Activated B cell treated with CpG ODN at 0.5 μM for 24 hours (primary cell): ENCODE measurements at places on chromosomes 2 and 18. TPM values are rescaled to one million over a fixed set of nuclear protein-coding genes. Genes with fewer than 3 reads are reported as not detected.
A peak's percentile ranks its signal among the peaks of the same experiment; 100 is the strongest.

SERPINB7 gene
- total RNA-seq, result not detected in 2 replicates

- no peak for DNase-seq
Observed at GRCh38 chr2:151716721-151717120, 17.6 kb downstream of the NEB start.

TNFRSF11A gene
- 0.07 and 0.24 TPM in 2 replicates for total RNA-seq

GRCh38 chr2:119741868-119742267 is 17.9 kb upstream of the PTPN4 start:
- DNase-seq, result no peak

RFX8 gene
- total RNA-seq, result not detected in 2 replicates

GRCh38 chr2:227942021-227942420 is 70.6 kb downstream of the DAW1 start:
- DNase-seq, result no peak

DNA sequence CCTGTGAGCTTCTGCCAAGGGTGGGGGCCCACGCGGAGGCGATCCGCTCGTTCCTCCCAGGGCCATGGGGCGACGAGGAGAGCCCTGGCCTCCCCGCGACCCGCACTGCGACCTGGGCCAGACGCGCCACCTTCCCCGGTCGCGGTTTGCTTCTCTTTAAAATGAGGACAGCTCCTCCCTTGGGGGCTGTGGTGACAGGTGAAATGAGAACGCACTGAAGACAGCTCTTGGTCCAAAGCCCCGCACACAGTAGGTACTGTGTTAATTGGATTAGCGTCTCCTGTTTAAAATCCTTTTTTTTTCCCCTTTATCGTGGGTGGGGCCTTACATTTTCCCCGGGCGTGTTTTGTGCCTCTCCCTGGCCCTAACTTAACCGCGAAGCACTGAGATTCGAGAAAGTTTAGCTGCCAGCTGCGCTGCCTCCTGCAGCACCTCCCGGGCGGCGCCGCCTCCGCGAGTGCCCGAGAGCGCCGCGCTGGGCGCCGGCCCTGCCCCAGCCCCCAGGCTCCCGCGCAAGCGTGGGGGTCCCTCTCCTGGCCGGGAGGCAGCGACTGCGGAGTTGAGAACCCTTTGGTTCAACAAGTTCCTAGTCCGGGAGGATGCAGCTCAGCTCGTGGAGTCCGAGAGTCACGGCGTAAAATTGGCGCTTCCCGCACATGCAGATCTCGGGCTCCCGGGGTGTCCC is 1.1 kb downstream of the HPCAL1 start:
- DNase-seq, result peak; percentile 47

DNA sequence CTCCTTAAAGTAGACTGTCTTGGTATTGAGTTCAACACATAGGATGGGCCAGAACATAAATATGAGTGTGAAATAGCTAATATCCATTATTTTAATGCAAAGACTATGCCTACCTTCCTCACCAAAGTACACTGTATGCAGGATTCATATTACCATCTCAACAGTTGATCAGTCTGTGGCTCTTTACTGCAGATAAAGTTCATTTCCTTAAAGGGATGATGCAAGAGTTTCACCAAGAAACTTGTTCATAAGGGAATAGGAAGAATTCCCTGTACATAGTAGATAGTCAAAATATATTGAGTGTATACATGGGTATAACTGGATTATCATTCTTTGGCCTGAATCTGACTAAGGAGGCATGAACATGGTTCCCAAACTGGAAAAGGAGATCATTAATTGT is 35.0 kb downstream of the MARS2 start:
- DNase-seq, result no peak

OBSL1 gene
- not detected in 2 replicates for total RNA-seq

DNA sequence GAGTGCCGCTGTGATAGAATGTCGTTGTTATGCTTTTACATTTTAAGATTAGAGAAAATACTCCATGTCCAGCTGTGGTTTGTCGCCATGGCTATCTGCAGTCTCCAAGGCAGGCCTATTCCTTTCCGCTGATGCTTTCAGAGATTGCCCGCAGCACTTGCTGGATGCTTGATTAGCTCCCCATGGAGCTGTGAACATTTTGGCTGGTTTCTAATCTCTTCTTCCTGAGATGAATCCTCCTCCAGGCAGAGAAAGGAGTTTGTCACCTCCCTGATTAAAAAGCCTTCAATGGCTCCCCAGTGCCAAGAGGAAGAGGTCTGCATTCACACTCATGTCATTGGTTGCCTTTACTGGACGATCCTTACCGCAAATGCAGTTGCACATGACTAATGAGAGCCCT is 32.6 kb upstream of the LPIN1 start:
- no peak for DNase-seq

DNA sequence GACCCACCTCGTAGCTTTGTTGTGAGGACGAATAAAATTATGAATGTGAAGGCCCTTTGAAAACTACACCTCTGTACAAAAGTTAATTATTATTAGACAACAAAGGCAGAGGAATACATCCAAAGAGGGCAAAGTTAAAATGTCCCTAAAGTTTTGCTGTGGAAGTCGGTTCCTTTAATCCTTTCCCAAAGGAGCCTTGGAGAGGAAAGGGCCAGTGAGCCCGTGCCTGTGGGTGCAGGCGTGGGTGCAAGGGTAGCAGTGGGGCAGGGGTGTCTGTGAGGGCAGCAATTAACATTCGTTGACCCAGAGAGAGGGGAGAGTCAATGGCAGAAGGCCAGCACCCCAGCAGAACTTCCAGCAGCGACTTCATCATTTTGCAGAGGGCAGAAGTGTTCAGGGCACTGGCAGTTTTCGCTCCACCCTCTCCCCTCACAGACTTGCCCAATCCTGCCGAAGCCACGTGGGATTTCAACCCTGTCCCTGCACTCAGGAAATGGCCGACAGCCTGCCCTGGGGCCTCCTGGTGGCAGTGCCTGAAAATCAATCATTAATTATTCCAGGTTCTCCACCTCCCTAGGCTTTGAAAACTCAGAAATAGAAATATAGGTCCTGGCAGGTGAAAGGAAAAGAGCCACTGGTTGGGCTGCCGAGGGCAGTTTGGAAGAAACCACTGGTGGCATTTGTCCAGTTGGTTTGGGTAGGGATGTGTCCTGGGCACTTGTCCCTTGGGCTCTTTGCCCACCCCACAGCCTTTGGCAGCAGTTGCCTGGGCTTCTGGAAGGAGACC is 4.2 kb upstream of the PAX8 start:
- DNase-seq, result no peak

- no peak for DNase-seq
Observed at GRCh38 chr2:217017456-217018252, 157.8 kb upstream of the TNP1 start.

DNA sequence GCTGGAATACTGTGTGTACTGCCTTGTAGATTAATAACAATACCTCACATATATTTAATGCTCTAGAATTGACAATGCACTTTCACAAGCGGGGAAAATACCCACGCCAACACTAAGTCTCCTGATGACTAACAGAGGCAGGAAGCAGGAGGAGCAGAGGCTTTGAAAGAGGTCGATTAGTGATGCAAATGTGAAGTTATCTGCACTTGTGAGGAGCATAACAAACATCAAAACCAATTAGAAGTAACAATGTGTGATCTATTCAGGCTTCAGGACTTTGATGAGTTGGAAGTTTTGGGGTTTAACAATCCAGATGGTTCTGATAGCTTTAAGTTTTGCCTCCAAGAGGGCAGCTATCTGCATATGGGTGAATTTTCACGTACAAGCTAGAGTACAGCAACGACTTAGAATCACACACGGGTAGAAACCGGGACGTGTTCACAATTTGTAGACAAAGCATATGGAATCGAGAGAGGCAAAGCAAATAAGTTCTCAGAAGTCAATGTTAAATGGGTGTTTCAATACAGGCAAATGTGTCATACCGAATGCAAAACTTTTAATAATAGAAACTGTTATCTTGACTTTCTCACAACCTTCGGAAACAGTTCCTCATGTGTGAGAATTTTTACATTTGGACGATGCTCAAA is 114.5 kb downstream of the METTL8 start:
- DNase-seq, result no peak

ARHGAP28 gene
- not detected in 2 replicates for total RNA-seq

- no peak for DNase-seq
Observed at GRCh38 chr18:33231474-33232317, 208.8 kb downstream of the CCDC178 start.

GRCh38 chr2:179422037-179422643 is 157.5 kb upstream of the SESTD1 start:
- DNase-seq, result peak; percentile 19

CYP27C1 gene
- not detected in 2 replicates for total RNA-seq

DNA sequence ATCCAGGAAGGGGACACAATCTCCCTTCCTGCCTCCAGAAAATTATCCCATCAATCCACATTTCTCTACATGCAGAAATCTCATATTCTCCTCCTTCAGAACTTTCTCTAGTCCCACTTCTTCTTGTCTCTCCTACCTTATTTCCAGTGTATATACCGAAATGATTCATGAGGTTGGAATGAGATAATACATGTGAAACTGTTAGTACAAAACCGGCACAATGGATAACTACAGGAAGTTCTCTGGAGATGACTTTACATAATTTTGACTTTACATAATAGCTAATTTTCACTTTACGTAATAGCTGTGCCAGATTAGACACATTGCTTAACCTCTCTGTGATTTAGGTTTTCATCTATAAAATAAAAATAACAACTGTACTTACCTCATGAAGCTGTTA is 801.3 kb downstream of the ERBB4 start:
- DNase-seq, result no peak

LAPTM4A gene
- 47.2 and 48.8 TPM in 2 replicates for total RNA-seq

- no peak for DNase-seq
Observed at GRCh38 chr2:149420053-149420963, 89.9 kb downstream of the LYPD6 start.

NYAP2 gene
- total RNA-seq, result 0.07 TPM in 1 of 2 replicates, not detected in the other

- no peak for DNase-seq
Observed at GRCh38 chr2:45458909-45459563, 152.0 kb downstream of the SRBD1 start.

GRCh38 chr18:74407888-74408287 is 49.2 kb downstream of the DIPK1C start:
- no peak for DNase-seq

KIAA2012 gene
- not detected in 2 replicates for total RNA-seq

INHBB gene
- total RNA-seq, result not detected in 2 replicates

GRCh38 chr2:96546797-96547196 is 10.2 kb downstream of the ARID5A start:
- peak; percentile 7 for DNase-seq

FTCDNL1 gene
- total RNA-seq, result 1.4 and 1.5 TPM in 2 replicates

PCARE gene
- not detected in 2 replicates for total RNA-seq

DNA sequence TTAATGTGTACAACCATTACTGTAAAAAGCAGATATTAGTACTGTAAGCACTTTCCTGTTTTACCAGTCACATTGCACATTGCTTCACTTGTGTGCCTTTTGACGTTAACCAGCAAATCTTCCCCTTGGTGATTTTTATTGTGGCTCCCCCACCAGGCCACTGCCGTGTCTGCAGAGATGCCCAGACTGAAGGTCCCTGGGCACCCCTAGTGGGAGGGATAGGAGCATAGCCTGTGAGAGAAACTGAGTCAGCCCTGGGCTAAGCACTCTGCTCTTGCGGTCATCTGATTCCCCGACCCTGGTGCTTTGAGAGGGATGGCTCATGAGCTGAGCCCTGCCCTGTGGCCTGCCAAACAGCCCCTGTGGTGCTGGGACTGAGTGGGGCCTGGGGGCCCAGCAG is 73.4 kb downstream of the INPP4A start:
- no peak for DNase-seq

GRCh38 chr2:74524005-74524404 is 2.0 kb downstream of the DQX1 start:
- DNase-seq, result no peak

DNA sequence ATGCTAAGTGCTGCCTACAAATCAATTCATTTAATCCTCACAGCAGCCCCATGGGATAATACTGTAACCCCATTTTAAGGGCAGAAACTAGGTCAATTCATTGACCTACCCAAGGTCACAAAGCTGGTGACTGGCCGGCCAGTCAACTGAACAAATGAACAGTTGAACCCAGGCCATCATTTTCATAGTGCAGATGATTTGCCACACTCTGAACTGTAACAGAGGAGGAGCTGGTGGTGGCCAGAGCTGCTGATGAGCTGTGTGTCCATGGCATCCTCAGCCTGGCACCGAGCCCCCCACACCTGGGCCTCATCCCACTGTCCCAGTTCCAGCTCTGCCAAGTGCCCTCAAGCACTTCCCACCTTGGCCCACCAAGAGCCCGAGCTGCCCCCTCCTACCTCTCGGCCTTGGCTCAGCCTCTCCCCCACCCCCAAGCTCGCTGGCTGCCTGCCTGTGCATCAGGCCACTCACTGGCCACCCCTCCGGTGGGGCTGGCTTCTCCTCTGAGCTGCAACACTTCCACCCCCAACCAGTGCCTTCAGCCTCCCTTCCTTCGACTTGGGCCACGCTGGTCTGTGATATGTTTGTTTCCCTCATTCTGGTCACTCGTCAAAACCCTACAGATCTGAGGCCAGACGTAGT is 58.4 kb downstream of the ATOH8 start:
- DNase-seq, result no peak

DNA sequence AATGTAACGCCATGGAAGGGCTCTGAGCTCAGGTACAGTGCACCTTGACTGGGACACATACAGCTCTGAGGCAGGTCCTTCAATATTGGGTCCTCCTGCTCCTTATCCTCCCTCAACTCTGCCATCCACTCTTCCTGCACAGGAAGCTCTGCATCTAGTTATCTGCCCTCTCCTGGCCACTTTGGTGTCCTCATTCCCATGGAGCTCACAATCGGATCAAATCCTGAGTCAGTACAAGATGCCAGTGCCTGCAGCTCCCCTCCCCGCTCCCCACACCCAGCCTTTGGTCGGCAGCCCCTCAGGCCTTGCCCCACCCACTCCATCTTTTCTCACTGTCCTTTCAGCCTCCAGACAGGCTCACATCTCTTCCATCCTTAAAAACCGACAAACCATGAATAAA is 58.0 kb downstream of the LRRFIP1 start:
- no peak for DNase-seq

GRCh38 chr2:20481798-20482405 is 35.0 kb downstream of the RHOB start:
- DNase-seq, result no peak

DNA sequence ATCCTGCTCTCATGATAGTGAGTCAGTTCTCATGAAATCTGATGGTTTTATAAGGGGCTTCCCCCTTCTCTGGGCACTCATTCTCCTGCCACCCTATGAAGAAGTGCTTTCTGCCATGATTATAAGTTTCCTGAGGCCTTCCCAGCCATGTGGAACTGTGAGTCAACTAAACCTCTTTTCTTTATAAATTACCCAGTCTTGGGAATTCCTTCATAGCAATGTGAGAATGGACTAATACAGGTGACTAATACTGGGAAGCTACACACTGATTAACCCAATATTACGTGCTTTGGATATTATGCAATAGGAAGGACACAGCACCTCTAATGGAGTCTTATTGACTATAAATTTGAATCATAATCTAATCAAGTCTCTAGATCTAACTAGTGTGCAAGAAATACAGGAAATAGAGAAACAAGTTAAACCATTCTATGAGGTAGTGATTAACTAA is 107.2 kb upstream of the ETAA1 start:
- no peak for DNase-seq

ERMN gene
- total RNA-seq, result 4.9 and 8.1 TPM in 2 replicates

GRCh38 chr2:5983511-5984272 is 291.5 kb downstream of the SOX11 start:
- DNase-seq, result no peak

GRCh38 chr2:71299507-71299906 is 32.1 kb upstream of the ZNF638 start:
- no peak for DNase-seq

LIPG gene
- total RNA-seq, result 0.29 TPM in 1 of 2 replicates, not detected in the other

LHCGR gene
- not detected in 2 replicates for total RNA-seq
